H9 (cell line): ENCODE measurements at places on chromosomes 16 and 17. TPM values are rescaled to one million over a fixed set of nuclear protein-coding genes. Genes with fewer than 3 reads are reported as not detected.

DNA sequence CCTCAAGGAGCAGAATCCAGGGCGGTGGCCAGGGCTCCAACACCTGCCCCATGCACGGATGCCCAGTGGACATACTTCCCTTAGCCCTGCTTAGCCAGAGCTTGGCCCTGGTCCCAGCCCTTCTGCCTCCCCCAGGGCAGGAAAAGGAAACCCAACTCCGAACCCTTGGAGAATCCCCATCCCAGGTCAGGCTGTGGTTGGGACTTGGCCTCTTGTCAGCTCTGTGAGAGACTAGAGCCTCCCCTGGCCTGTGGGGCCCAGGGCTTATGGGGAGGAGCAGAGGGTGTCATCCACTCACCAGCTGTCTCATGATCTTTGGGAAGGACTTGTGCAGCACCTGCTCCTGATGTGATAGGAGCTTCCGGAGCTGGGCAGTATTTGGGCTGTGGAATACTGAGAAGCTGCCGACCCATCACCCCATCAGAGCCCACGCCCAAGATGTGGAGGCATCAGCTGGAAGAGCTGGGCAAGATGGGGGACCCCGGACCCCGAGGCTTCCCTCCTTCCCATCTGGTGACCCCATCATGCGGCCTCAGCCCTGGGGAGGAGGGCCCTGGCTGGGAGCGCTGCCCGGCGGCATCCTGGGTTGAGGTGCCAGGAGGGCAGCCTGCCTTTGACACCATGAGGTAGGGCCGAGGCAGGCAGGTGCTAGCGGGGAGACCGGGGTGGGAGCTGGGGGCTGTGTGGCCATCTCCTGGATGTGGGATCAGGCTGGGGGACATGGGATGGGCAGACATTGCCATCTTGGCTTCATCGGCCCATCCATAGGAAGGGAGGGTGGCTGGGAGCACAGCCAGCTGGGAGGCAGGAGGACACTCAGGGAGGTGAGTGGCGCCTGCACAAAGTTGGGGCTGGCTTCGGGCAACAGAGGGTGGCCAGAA, 45.1 kb downstream of the TNFRSF13B start:
- H3K27me3 ChIP-seq, result no peaks in the 10 kb centered on the region
- H3K4me3 ChIP-seq, result no peak overlapping the region
- no peak for DNase-seq
- no peak overlapping the region for H3K27ac ChIP-seq
- no peaks in the 10 kb centered on the region for H3K36me3 ChIP-seq

MRPL12 gene
- total RNA-seq, result 140 and 146 TPM in 2 replicates

- no peaks in the 10 kb centered on the region for H3K27me3 ChIP-seq
- no peak overlapping the region for H3K4me3 ChIP-seq
- H3K36me3 ChIP-seq, result no peaks in the 10 kb centered on the region; the same call in 2 of the 3 replicates
- no peak for DNase-seq
Measured at GRCh38 chr17:16923097-16923903, 48.6 kb downstream of the TNFRSF13B start.

DNA sequence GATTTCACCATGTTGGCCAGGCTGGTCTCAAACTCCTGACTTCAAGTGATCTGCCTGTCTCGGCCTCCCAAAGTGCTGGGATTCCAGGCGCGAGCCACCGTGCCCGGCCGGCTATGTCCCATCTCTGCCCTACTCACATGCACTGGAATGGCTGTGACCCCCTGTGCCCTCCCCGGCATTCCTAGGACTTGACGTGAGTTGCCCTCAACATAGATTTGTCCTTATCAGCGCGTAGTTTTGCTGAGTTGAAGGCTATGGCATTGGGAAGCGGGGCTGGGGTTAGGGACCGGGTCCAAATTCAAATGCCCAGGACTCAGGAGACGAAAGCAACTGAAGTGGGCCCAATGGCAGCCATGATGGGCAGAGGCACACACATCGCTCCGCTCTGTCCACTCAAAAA, 5.8 kb downstream of the UNC13D start:
- 0 out of 2 replicates have a peak, but pooled peaks cover 4% of the 10 kb centered on the region for H3K4me1 ChIP-seq
- H3K4me3 ChIP-seq, result no peak overlapping the region
- H3K27ac ChIP-seq, result no peak overlapping the region
- no peaks in the 10 kb centered on the region for H3K36me3 ChIP-seq
- H3K27me3 ChIP-seq, result no peaks in the 10 kb centered on the region

GRCh38 chr17:15918661-15919259, 26.2 kb upstream of the ADORA2B start:
- H3K27me3 ChIP-seq, result no peaks in the 10 kb centered on the region
- no peak overlapping the region for H3K27ac ChIP-seq
- H3K4me1 ChIP-seq, result no peaks in the 10 kb centered on the region
- peaks cover 6% of the 10 kb centered on the region; the same call in 1 of the 2 replicates for H3K36me3 ChIP-seq

GRCh38 chr17:48328457-48328856, 101.6 kb downstream of the SKAP1 start:
- no peak overlapping the region for H3K4me3 ChIP-seq
- DNase-seq, result no peak
- H3K4me1 ChIP-seq, result no peaks in the 10 kb centered on the region
- H3K36me3 ChIP-seq, result no peaks in the 10 kb centered on the region
- no peak overlapping the region for H3K27ac ChIP-seq

ZNF785 gene
- 17.0 and 18.8 TPM in 2 replicates for total RNA-seq

SLC52A1 gene
- 0.15 and 0.17 TPM in 2 replicates for total RNA-seq

EVPL gene
- 0.48 and 0.53 TPM in 2 replicates for total RNA-seq

CACNG3 gene
- total RNA-seq, result not detected in 2 replicates

- no peak overlapping the region for H3K4me3 ChIP-seq
- DNase-seq, result no peak
- H3K36me3 ChIP-seq, result peaks cover 11% of the 10 kb centered on the region
- H3K27ac ChIP-seq, result no peak overlapping the region
- H3K4me1 ChIP-seq, result no peaks in the 10 kb centered on the region
Measured at GRCh38 chr16:27408602-27409031, 6.6 kb downstream of the IL21R start.

WNT9B gene
- 0.70 and 0.77 TPM in 2 replicates for total RNA-seq

DNA sequence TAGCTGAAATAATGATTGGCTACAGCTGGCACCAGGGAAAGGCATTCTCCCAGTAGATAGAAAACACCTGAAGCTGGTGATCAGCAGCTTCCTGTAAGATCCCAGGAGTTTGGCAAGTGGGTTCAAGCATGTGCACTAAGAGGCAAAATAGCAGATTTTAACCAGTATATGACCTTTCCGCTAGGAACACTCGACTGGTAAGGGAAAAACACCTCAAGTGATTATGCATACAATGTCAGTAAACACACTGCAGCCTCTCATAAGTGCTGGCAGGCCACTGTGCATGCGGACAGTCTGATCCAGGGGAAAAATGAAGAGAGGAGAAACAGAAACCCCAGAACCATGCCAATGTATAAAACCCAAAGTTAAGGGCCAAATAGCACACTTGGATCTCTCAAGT, 49.0 kb upstream of the HLF start:
- DNase-seq, result no peak
- H3K27me3 ChIP-seq, result no peaks in the 10 kb centered on the region
- H3K4me1 ChIP-seq, result no peaks in the 10 kb centered on the region
- no peak overlapping the region for H3K4me3 ChIP-seq
- H3K36me3 ChIP-seq, result peaks cover 7% of the 10 kb centered on the region; the same call in 1 of the 2 replicates

- H3K27ac ChIP-seq, result no peak overlapping the region
- no peak overlapping the region for H3K4me3 ChIP-seq
- H3K36me3 ChIP-seq, result no peaks in the 10 kb centered on the region
- no peaks in the 10 kb centered on the region for H3K4me1 ChIP-seq
- H3K27me3 ChIP-seq, result no peaks in the 10 kb centered on the region
Measured at GRCh38 chr17:49383060-49383459, 21.0 kb upstream of the ZNF652 start.

ASPHD1 gene
- total RNA-seq, result 16.7 and 17.9 TPM in 2 replicates

SLC16A6 gene
- total RNA-seq, result 0.24 and 0.33 TPM in 2 replicates

CHRNB1 gene
- total RNA-seq, result 12.7 and 13.2 TPM in 2 replicates

DRC7 gene
- 0.72 TPM in 1 of 2 replicates, not detected in the other for total RNA-seq

GRCh38 chr16:71364133-71364681, 5.7 kb downstream of the CALB2 start:
- DNase-seq, result no peak
- H3K36me3 ChIP-seq, result no peaks in the 10 kb centered on the region
- no peak overlapping the region for H3K4me3 ChIP-seq
- H3K27me3 ChIP-seq, result no peaks in the 10 kb centered on the region

- DNase-seq, result no peak
- H3K4me3 ChIP-seq, result no peak overlapping the region
- H3K27ac ChIP-seq, result no peak overlapping the region
- no peaks in the 10 kb centered on the region for H3K27me3 ChIP-seq
- no peaks in the 10 kb centered on the region for H3K36me3 ChIP-seq
Measured at GRCh38 chr16:20762404-20763123, 1.2 kb upstream of the ACSM3 start.

RAPGEFL1 gene
- total RNA-seq, result 23.6 and 24.8 TPM in 2 replicates
